ENCODE measurements at places on chromosomes 7 and 10.

GRCh38 chr7:21844742-21845141 is 101.0 kb downstream of the CDCA7L start:
- H3K4me3 ChIP-seq: no peak overlapping the region
- H3K27ac ChIP-seq: no peak overlapping the region
- no peaks in the 10 kb centered on the region for H3K36me3 ChIP-seq
- no peaks in the 10 kb centered on the region for H3K4me1 ChIP-seq

GRCh38 chr7:39954694-39955093 is 4.6 kb downstream of the CDK13 start:
- H3K4me3 ChIP-seq: no peak overlapping the region
- no peaks in the 10 kb centered on the region for H3K4me1 ChIP-seq
- no peak overlapping the region for H3K27ac ChIP-seq
- H3K27me3 ChIP-seq: no peaks in the 10 kb centered on the region
- H3K36me3 ChIP-seq: peaks cover 6% of the 10 kb centered on the region
- no peak for DNase-seq

DNA sequence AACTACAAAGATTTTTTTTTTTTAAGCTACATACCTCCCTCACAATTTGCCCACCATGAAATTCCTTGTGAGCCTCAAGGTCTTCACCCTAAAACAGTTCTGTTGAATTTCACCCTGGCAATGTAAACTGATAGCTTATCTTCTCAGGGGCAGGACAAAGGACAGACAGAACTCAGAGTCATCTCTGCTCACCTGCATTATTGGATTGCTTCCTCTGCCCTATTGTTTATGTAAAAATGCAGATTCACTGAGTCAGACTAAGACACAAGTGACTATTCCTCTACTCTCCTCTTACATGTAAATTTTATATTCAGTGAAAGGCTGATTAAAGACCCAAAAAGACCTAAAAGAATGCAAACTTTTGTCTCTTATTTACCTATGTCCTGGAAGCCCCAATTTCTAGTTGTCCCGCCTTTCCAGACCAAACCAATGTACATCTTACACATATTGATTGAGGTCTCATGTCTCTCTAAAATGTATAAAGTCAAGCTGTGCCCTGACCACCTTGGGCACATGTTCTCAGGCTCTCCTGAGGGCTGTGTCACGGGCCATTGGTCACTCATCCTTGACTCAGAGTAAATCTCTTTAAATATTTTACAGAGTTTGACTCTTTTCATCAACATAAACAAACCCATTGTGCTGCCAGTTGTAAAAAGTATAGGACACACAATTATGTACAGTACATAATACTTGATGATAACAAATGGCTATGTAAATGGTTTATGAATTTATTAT is 440.2 kb downstream of the HTR7 start:
- H3K27ac ChIP-seq: no peak overlapping the region
- H3K4me1 ChIP-seq: no peaks in the 10 kb centered on the region
- H3K4me3 ChIP-seq: no peak overlapping the region
- H3K27me3 ChIP-seq: no peaks in the 10 kb centered on the region
- no peaks in the 10 kb centered on the region for H3K36me3 ChIP-seq
- no peak for DNase-seq

GRCh38 chr10:52961323-52961722 is 188.7 kb upstream of the MBL2 start:
- no peaks in the 10 kb centered on the region for H3K36me3 ChIP-seq
- no peak overlapping the region for H3K27ac ChIP-seq
- DNase-seq: no peak
- no peak overlapping the region for H3K4me3 ChIP-seq

DNA sequence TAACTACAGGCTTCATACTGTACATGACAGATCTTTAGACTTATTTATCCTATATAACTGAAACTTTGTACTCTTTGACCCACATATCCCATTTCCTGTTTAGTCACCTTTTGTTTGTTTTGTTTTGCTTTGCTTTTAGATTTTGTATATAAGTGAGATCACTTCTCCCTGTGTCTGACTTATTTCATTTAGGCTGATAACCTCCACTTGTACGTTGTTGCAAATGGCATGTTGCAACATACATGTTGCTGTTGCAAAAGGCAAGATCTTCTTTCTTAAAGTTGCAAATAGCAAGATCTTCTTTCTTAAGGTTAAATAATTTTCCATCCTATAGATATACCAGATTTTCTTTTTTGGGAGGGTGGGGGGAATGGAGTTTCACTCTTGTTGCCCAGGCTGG is 341.5 kb downstream of the OTUD1 start:
- no peak for DNase-seq
- no peaks in the 10 kb centered on the region for H3K27me3 ChIP-seq

Measured in spinal cord (tissue), 10 donors.